ENCODE measurements at places on chromosomes 3 and 15. TPM values are rescaled to one million over a fixed set of nuclear protein-coding genes. Genes with fewer than 3 reads are reported as not detected.

Gene CCR3
- not detected for total RNA-seq

Gene STAB1
- 222 TPM for total RNA-seq

Gene ECE2
- 0.14 TPM for total RNA-seq

Gene P3H2
- total RNA-seq, result 11.4 TPM

Gene FGF7
- 99.0 TPM for total RNA-seq

Gene UROC1
- 0.14 TPM for total RNA-seq

Gene RFTN1
- 11.4 TPM for total RNA-seq

Gene RBMS3
- total RNA-seq, result 49.6 TPM

Gene SNTN
- not detected for total RNA-seq

Gene CLRN1
- not detected for total RNA-seq

Gene XYLB
- total RNA-seq, result 5.8 TPM

Gene SHC4
- total RNA-seq, result 3.7 TPM

Gene NTRK3
- total RNA-seq, result 1.6 TPM

Gene POLR2M
- 95.9 TPM for total RNA-seq

Gene CCDC9B
- total RNA-seq, result 107 TPM

Gene KIF23
- 3.9 TPM for total RNA-seq

Gene CELF6
- total RNA-seq, result 2.1 TPM

Gene KCNAB1
- total RNA-seq, result 1.6 TPM

Gene DLEC1
- 4.7 TPM for total RNA-seq

Gene IL17RC
- total RNA-seq, result 33.3 TPM

Gene PARP15
- total RNA-seq, result 2.3 TPM

Gene RAB7A
- total RNA-seq, result 194 TPM

Gene PYDC2
- total RNA-seq, result not detected

Gene TEX55
- not detected for total RNA-seq

Gene DNAH12
- total RNA-seq, result 0.52 TPM

Gene IL5RA
- 0.60 TPM for total RNA-seq

Gene EPHB1
- total RNA-seq, result 2.0 TPM

Gene CCR9
- 0.23 TPM for total RNA-seq
